ENCODE measurements at places on chromosomes 3 and 15.

- no peak for DNase-seq
Measured at GRCh38 chr3:19267040-19267439, 118.7 kb downstream of the KCNH8 start.

DNA sequence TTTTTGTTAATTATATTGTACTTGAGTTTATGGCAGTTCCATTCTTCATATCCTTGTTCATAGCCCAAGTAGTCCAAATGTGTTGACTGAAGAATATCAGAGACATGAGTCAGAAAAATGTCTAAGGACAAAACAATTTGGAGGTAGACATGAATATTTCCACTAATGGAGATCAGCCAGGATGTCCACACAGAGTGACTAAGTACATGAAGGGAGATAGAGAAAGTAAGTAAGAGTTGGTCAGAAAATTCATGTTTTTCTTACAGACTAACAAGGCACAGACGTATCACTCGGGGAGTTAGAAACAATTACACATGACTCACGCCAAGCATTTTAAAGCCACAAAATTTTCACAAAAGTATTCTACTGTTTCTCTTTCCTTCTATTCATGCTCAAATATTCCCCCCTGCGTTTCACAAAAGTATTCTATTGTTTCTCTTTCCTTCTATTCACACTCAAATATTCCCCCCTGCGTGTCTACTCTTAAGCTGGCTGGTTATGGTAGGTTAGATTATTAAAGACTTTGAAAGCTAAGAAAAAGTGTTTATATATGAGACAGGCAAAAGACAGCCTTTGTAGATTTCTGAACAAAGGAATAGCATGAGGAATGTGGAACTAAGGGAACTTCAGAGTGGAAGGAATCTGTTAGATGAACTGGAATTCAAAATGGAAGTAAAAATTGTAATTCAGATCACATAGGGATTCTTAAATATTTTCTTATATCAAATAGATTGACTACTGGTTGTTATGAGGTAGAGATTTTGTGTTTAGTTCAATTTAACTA is 648.7 kb upstream of the CCDC54 start:
- DNase-seq = no peak

GRCh38 chr3:187367561-187368103 is 553 bp upstream of the RTP4 start:
- no peak for DNase-seq

- no peak for DNase-seq
Measured at GRCh38 chr3:122727294-122727693, 46.7 kb downstream of the PARP14 start.

GRCh38 chr3:129723558-129724324 is 117.3 kb upstream of the PLXND1 start:
- DNase-seq = no peak

DNA sequence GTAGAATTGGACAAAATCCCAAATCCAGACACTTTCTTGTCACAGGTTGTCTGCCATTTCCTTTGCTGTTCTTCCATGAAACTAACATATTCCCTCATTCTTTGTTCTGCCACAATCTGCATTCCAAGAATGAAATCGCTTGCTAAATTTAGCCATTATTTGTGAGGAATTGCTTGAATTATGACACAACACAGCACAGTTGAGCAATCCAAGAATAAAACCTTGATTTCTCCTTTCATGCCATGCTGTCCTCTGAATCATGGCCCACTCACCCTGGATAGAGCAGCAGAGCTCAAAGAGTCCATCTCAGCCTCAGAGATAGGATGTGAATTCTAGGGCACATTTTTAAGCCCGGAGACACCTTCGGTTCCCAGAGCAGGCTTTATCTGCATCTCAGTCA is 35.2 kb upstream of the GREM1 start:
- no peak for DNase-seq

- no peak for DNase-seq
Measured at GRCh38 chr3:194929578-194929960, 243.9 kb downstream of the FAM43A start.

GRCh38 chr3:56197259-56197965 is 270.9 kb downstream of the ERC2 start:
- no peak for DNase-seq

DNA sequence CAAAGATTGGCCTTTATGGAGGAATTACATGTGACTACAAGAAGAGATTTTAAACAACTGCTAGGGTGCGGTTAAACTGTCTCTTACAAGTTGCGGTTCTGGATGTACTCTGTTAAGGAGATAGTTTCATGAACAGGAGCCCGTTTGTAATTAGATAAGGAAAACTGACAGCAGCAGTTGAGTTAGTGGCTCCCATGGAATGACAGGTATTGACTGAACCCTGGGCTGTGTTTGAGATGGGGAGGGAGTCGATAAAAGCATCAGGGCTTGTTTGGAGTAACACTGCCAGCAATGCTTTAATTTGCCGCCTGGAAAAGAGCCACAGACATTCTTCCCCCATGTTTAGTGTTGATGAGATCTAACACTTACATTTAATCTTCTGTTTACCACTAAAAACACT is 139.9 kb downstream of the ROBO2 start:
- DNase-seq = no peak

- DNase-seq = peak; percentile 62
Measured at GRCh38 chr3:115217678-115218451, 70.8 kb upstream of the ZBTB20 start.

DNA sequence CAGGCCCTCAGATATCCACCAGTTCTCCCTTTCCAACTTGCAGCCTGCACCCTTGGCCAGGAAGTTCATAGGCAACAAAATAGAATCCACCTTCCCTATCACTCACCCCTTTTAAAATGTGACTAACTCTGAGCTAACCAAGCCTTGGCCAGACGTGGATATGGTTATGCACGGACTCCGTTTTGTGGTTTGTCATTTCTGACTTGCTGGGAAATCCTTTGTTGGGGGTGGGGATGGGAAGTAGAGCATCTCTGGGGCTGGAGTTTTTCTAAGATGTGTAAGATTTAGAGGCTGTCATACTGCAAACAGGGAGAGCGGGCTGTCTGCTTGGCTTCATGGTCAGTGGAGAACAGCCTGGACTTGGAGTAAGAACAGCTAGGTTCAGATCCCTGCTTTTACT is 62.6 kb downstream of the SMAD3 start:
- no peak for DNase-seq

DNA sequence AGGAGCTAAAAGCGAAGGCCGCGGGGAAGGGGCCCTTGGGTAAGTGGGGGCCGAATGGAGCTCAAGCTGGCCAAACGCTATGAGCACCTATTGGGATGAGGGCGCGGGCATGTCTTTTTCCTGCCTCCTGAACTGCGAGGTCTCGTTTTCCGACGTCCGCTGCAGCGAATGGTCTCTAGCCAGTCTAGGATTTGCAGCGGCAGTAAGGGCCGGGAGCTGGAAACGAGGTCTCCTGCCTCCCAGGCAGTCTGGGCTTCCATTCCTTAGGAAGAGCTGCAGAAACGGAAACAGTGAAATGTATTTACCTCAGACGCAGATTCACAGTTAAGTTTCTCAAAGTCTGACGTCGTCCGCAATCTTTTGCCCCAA is 517 bp downstream of the TMA7 start:
- DNase-seq = no peak
